Fibroblast of skin of left biceps (primary cell): ENCODE measurements at places on chromosomes 5 and 9.

DNA sequence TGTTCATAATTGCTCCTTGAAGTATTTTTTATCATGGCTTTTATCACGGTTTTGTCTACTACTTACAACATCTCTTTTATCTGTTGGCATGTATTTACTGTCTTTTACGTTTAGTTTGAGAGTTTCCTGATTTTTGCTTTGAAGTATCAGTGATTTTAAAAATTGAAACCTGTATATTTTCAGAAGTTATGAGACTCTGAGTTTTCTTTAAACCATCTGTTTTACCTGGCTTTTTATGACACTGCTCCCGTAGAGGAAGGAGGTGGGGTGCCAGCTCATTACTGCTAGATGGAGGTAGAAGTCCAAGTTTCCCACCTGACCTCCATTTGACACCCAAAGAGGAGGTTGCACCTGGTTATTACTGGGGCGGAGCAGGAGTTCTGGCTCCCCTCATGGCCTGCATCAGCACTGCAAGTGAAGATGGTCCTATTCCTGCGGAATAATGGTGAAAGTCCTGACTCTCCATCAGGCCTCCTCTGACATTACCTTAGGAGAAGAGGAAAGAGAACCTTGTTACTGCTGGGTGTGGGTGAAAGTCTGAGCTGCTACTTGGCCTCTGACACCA lies 10.0 kb upstream of the ZNF131 start:
- DNase-seq, result no peak

DNA sequence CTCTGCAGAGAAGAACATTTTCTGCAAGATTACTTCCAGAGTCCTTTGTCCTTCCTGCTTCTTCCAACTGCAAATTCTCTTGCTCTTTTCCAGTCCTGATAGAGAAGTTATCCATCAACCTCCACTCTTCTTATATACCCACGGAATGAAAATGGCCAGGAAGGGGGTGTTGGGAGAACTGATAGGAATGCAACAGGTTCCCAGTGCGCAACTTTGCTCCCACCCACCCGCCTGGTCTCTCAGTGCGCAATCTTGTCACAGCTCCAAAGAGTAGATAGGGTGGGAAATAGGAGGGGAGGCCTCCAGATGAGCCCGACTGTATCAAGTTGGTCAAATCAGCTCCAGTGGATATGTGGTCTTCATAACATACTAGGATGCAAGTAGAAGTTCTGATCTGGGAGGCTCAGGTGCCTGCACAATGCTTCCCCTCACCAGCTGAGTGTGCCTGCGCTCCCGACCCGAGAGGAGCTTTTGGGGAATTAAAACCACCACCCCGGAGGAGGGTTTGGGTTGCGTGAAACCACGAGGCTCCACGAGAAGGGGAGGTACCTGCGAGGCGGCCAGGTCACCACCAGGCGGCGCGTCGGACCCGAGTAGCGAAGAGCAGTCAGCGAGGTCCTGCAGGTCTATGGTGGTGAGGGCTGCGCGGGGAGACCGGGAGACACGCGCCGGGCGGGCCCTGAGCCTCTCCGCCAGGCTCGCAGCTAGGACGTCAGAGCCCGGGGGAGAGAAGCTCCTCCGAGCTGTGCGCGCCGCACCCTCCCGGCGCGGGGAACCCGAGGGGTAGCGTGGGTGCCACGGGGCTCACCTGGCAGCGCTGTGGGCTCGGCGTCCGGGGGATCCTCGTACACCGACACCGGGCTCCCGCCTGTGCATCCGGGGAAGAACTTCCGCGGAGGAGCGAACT lies 835 bp downstream of the MCIDAS start:
- DNase-seq, result no peak

GRCh38 chr9:131677444-131678180 lies 62.3 kb downstream of the RAPGEF1 start:
- DNase-seq, result peak; percentile 21

DNA sequence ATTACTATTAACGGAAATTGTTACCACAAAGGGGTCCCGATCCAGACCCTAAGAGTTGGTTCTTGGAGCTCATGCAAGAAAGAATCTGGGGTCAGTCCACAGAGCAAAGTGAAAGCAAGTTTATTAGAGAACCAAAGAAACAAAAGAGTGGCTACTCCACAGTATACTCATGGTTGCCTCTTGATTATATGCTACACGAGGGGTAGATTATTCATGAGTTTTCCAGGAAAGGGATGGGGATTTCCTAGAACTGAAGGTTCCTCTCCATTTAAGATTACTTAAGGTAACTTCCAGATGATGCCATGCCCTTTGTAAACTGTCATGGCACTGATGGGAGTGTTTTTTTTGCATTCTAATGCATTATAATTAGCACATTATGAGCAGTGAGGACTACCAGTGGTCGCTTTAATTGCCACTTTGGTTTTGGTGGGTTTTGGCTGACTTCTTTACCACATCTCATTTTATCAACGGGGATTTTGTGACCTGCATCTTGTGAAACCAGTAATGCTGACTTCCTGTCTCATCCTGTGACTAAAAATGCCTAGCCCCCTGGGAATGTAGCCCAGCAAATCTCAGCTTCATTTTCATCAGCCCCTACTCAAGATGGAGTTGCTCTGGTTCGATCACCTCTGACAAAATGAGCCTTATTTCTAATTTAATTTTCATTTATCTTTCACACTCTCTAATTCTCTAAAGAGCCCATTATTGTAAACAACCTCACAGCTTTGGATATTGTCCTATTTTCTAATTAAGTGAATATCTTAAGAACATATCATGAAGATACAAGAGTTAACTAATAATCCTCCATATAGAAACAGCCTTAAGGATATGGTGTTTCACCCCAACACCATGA lies 336.3 kb downstream of the RASEF start:
- no peak for DNase-seq

- DNase-seq, result no peak
These were observed 38.3 kb downstream of the UNC5A start for GRCh38 chr5:176848651-176849050.

GRCh38 chr5:119105971-119106370 lies 35.1 kb downstream of the DMXL1 start:
- no peak for DNase-seq

DNA sequence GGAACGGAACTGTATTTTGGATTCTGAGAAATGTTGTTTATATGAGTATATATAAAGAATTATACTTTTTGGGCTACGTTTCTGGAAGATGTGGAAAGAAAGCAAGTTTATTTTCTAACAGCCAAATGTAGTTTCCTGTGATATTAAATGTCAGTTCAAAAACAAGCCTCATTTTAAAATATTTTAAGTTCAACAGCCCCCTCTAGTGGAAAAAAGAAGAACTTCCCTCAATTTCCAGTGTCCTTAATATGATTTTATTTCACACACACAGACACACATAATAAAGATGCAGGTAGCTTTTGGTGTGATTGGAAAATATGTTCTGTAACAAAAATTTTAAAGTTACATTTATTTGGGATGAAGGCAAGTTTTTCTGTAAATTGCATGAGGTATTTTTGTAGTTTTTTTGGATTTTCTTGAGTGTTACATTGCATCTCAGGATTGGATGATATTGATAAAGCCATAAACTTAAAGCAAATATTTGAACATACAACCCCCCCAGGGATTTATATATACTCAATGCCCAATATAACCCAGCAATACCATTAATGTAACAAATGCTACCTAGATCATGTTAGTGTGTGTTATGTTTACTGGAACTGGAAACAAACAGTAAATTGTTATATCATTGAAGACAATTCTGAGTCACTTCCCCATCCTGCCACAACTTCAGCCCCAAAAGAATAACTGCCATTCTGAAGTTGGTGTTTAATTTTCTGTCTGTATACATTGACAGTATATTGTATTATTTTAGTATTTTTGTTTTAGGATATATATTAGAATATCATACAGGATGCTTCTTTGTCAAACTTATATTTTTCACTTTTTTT lies 54.0 kb downstream of the CCDC171 start:
- peak; percentile 8 for DNase-seq

DNA sequence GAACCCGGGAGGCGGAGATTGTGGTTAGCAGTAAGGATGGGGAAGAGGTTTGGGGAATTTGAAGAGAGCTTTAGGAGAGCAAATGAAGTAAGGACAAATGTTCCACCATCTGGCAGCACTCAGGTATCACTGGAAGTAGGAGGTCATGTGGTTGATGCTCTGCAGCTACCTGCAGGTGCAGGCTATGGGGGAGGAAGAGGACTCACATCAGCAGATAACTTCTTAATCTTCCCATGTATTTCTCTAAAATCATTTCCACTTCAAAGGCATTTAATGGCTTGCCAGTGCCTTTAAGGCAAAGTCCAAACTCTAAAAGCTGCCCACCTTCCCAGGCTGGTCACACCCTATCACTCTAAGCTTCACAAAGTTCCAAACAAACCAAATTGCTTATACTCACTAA lies 8.1 kb upstream of the HAVCR1 start:
- no peak for DNase-seq

- no peak for DNase-seq
These were observed 82.4 kb downstream of the ARHGAP26 start for GRCh38 chr5:142852416-142853198.

DNA sequence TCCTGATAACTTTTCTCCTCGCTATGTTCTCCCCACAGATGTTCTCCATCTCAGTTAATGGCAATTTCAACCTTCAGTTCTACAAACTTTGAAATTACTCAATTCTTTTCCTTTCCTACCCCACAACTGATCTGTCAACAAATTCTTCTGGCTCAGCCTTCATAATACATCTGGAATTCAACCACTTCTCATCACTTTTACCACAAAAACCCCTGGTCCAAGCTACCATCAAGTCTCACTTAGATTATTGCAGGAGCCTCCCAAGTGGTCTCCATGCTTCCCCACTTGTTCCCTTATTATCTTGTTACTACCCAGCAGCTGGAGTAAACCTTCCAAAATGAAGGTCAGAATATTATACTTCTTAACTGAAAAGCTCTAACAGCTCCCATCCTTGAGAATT lies 110.1 kb downstream of the FBN2 start:
- DNase-seq, result peak; percentile 61

- no peak for DNase-seq
These were observed 63.8 kb upstream of the AFAP1L1 start for GRCh38 chr5:149207831-149208230.

- no peak for DNase-seq
These were observed 77.1 kb downstream of the GOLPH3 start for GRCh38 chr5:32096891-32097595.

- no peak for DNase-seq
These were observed 371.4 kb downstream of the SEMA5A start for GRCh38 chr5:9174446-9174845.

DNA sequence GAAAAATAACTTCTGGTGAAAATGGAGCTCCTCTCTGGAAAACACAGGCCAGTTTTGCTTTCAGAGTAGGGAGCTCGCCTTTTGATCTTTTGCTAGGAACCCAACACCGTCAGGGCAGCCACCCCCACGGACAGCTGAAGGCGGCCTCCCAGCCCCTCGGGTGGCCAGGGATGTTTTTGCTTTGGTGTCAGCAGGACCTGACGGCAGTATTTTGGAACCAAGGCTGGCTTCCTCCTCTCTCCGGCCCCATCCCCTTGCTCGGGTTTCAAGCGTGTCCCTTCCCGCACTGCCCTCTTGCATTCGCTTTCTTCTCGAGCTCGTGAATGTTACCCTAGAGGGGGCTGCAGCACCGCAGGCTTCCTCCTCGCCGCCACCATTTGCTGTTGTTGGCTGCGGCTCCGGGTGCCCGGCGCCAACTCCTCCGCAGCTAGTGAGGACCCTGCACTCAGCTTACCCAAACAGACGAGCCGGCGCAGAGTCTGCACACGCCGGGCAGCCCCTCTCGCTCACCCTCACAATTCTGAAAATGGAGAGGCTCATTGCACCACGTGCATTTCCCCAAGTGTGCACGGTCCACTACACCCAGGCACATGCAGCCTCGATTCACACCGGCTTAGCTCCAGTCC lies 35.5 kb upstream of the ADAMTSL1 start:
- no peak for DNase-seq

- DNase-seq, result no peak
These were observed 15.9 kb downstream of the RANBP6 start for GRCh38 chr9:5999443-6000101.

DNA sequence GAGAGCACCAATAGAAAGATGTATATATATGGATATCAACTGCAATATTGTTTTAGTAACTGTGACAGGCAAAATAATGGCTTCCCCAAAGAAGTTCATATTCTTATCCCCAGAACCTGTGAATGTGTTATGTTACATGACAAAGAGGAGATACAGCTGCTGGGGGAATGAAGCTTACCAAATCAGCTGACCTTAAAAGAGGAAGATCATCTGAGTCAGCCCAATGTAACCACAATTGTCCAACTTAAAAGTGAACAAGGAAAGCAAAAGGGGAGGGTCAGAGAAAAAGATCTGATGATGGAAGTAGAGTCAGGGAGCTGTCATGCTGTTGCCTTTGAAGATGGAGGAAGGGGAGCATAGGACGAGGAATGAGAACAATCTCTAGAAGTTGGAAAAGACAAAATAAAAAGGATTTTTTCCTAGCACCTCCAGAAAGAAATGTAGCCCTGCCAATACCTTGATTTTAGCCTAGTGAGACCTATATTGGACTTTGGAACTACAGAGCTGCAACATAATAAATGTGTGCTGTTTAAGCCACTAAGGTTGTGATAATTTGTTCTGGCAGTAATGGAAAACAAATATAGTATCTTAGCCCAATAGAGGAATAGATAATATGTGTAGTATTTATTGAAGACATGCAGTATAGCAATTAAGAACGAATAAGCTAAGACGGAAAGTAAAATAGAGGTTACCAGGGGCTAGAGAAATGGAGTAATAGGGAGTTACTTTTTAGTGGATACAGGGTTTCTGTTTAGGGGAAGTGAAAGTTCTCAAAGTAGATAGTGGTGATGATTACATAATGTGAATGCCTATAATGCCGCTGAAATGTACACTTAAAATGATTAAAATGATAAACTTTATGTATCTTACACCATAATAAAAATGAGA lies 115.9 kb downstream of the PIK3R1 start:
- DNase-seq, result no peak

DNA sequence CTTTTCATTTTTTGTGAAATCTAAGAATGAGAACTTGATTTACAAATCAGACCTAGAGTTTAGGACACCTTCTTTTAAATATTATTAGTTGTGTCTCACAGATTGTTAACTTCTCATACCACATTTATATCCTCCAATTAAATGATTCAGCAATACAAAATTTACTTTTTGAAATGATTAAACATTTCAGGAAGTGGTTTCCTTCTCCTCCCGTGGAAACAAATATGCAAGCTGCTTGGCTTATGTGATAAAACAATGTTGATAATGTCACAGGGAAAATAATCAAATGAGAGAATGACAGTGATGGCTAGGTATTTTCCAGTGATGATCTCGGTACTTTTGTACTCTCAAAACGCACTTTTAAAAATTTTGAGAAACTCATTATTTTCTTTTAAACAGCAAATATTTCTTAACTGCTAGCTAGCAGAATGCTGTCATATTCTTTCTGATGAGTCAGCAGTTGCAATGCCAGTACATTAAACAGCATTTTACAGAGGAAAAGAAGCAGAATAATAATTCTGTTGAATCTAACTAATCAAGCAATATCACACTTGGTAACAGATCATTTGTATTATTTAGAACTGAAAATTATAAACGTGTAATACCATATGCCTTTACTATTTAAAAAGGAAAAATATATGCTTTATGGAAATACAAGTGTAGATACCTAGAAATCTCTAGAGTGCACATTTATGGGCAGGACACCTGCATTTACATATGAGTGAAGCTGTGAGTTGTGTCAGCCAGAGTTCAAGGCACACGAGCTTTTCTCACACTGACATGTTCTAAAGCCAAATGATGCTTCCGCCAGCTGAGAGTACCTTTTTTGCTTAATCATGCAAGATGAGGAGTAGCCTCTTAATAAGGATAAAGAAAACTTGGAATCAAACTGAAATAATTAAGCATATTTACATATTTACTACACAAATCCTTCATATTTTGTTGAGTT lies 53.6 kb upstream of the CDH18 start:
- DNase-seq, result no peak
